ENCODE measurements at places on chromosomes 7 and 10.

- H3K27ac ChIP-seq: no peak overlapping the region
- no peak overlapping the region for H3K4me3 ChIP-seq
- DNase-seq: no peak
These were observed 135.4 kb upstream of the SEMA3D start for GRCh38 chr7:85322252-85322651.

DNA sequence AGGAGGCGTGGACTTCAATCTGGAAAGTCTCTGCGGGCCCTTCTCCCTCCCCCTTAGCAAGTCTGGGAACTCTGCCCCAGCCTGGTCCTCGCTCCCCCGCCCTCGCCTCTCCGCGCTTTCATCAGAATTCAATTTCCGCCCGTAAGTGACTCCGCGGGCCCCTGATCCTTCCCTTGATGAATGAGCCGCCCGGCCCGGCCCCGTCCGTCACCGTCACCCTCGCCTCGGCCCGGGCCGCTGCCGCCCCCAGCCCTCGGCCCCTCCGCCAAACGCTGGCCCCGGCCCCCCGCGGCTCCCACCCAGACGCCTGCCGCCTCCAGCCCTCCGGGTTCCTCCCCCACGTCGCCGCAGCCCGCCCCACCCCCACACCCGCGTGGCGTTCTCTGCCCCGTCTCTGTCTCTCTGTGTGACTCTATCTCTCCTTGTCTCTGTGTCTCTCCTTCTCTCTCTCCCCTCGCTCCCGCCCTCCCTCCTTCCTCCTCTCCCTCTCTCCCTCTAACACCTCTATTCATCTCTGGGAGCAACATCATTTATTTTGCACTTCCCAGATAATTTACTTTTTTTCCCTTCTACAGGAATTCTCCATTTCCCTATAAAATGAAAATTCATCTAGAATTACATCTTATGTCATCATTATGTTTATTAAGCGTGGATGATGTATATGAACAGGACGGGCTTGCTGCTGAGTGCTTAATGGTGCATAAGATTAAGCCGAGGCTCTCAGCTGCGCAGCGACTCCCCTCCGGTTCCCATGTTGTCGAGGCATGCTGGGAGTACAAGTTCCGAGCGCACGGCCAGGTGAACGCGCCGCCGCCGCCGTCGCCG, 91.2 kb upstream of the PAX2 start:
- no peak for DNase-seq
- H3K27me3 ChIP-seq: peaks cover 71% of the 10 kb centered on the region
- peaks cover 9% of the 10 kb centered on the region for H3K4me1 ChIP-seq
- H3K27ac ChIP-seq: no peak overlapping the region
- H3K4me3 ChIP-seq: peak overlapping the region; percentile 35

DNA sequence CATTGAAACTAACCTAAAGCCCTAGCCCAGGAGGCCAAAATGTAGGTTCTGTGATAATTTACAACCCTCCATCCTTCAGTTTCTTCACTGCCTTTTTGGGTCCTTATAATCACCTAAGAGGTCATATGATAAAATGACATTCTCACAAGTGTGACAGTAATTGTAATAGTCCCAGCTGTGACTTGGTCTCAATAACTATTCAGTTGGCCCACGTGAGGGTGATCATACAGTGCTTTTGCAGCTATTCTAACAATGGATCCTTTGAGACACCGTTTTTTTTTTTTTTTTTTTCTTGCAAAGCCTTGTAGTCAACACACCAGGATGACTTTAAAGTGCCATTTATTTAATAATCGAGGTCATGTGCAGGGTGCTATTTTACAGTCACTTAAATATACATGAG, 760.0 kb downstream of the PHTF2 start:
- no peaks in the 10 kb centered on the region for H3K36me3 ChIP-seq
- no peaks in the 10 kb centered on the region for H3K27me3 ChIP-seq
- peaks cover 4% of the 10 kb centered on the region for H3K4me1 ChIP-seq
- H3K4me3 ChIP-seq: no peak overlapping the region
- no peak overlapping the region for H3K27ac ChIP-seq

GRCh38 chr7:95686109-95686508, 86.2 kb upstream of the DYNC1I1 start:
- H3K36me3 ChIP-seq: no peaks in the 10 kb centered on the region
- H3K27me3 ChIP-seq: no peaks in the 10 kb centered on the region
- DNase-seq: peak; percentile 14
- no peak overlapping the region for H3K27ac ChIP-seq

GRCh38 chr7:150317748-150318444, 5.3 kb upstream of the LRRC61 start:
- no peak overlapping the region for H3K4me3 ChIP-seq
- H3K4me1 ChIP-seq: no peaks in the 10 kb centered on the region
- no peaks in the 10 kb centered on the region for H3K36me3 ChIP-seq
- H3K27ac ChIP-seq: no peak overlapping the region
- no peaks in the 10 kb centered on the region for H3K27me3 ChIP-seq

- DNase-seq: no peak
- H3K27me3 ChIP-seq: no peaks in the 10 kb centered on the region
- H3K36me3 ChIP-seq: no peaks in the 10 kb centered on the region
- peaks cover 1% of the 10 kb centered on the region for H3K4me1 ChIP-seq
- no peak overlapping the region for H3K4me3 ChIP-seq
- H3K27ac ChIP-seq: no peak overlapping the region
These were observed 179.8 kb upstream of the CSTF2T start for GRCh38 chr10:51879238-51879637.

- no peak overlapping the region for H3K27ac ChIP-seq
- H3K36me3 ChIP-seq: no peaks in the 10 kb centered on the region
- DNase-seq: no peak
- H3K4me1 ChIP-seq: no peaks in the 10 kb centered on the region
- no peaks in the 10 kb centered on the region for H3K27me3 ChIP-seq
- no peak overlapping the region for H3K4me3 ChIP-seq
These were observed 21.7 kb upstream of the PRSS58 start for GRCh38 chr7:142279601-142280000.

- H3K4me3 ChIP-seq: no peak overlapping the region
- H3K27me3 ChIP-seq: no peaks in the 10 kb centered on the region
- no peak for DNase-seq
- H3K36me3 ChIP-seq: peaks cover 28% of the 10 kb centered on the region
- H3K27ac ChIP-seq: no peak overlapping the region
These were observed 165.8 kb upstream of the IMMP2L start for GRCh38 chr7:111727905-111728634.

- no peaks in the 10 kb centered on the region for H3K27me3 ChIP-seq
- H3K4me3 ChIP-seq: no peak overlapping the region
- DNase-seq: no peak
- no peaks in the 10 kb centered on the region for H3K4me1 ChIP-seq
These were observed 40.4 kb upstream of the MPP7 start for GRCh38 chr10:28343252-28343651.

- no peak overlapping the region for H3K4me3 ChIP-seq
- no peak for DNase-seq
- H3K27ac ChIP-seq: no peak overlapping the region
These were observed 46.2 kb downstream of the SEM1 start for GRCh38 chr7:96663457-96663856.

DNA sequence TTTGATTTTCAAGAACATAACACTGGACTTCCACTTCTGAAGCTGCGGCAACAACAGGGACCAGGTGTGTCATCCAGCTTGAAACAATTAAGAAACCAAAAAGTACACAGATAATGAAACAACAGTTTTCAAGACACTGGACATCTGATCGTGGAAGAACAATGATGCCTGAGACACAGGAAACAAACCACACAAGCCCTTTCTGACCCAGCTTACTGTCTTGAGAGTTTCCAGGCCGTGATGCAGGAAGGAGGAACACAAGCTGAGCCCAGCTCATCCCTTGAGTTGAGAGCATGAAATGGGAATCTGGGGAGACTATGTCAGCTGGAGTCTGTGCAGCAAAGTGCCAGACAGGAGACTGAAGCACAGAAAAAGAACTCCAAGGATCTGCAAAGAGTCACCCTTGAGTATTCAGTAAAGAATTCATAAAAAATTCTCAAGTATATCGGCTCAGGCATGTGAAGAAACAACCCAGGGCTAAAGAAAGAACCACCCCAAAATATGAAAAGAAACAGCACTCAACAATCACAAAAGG, 91.6 kb downstream of the RNF32 start:
- peaks cover 4% of the 10 kb centered on the region for H3K36me3 ChIP-seq
- H3K4me3 ChIP-seq: no peak overlapping the region
- DNase-seq: no peak
- H3K4me1 ChIP-seq: no peaks in the 10 kb centered on the region
- no peaks in the 10 kb centered on the region for H3K27me3 ChIP-seq

- H3K4me1 ChIP-seq: peaks cover 3% of the 10 kb centered on the region
- DNase-seq: peak; percentile 27
- H3K36me3 ChIP-seq: peaks cover 13% of the 10 kb centered on the region
- no peak overlapping the region for H3K4me3 ChIP-seq
- H3K27ac ChIP-seq: no peak overlapping the region
These were observed 95.2 kb downstream of the CLEC2L start for GRCh38 chr7:139618482-139619366.

GRCh38 chr7:24888653-24889052, 91.3 kb downstream of the OSBPL3 start:
- no peak for DNase-seq
- peaks cover 7% of the 10 kb centered on the region for H3K4me1 ChIP-seq
- peaks cover 51% of the 10 kb centered on the region for H3K36me3 ChIP-seq

- no peak overlapping the region for H3K27ac ChIP-seq
- H3K27me3 ChIP-seq: no peaks in the 10 kb centered on the region
- DNase-seq: no peak
- peaks cover 4% of the 10 kb centered on the region for H3K4me1 ChIP-seq
These were observed 243.9 kb downstream of the GLRX3 start for GRCh38 chr10:130380056-130380455.

- no peak overlapping the region for H3K27ac ChIP-seq
- H3K4me3 ChIP-seq: no peak overlapping the region
- no peak for DNase-seq
- no peaks in the 10 kb centered on the region for H3K4me1 ChIP-seq
- H3K27me3 ChIP-seq: no peaks in the 10 kb centered on the region
- no peaks in the 10 kb centered on the region for H3K36me3 ChIP-seq
These were observed 291.7 kb downstream of the THSD7A start for GRCh38 chr7:11540271-11540761.

DNA sequence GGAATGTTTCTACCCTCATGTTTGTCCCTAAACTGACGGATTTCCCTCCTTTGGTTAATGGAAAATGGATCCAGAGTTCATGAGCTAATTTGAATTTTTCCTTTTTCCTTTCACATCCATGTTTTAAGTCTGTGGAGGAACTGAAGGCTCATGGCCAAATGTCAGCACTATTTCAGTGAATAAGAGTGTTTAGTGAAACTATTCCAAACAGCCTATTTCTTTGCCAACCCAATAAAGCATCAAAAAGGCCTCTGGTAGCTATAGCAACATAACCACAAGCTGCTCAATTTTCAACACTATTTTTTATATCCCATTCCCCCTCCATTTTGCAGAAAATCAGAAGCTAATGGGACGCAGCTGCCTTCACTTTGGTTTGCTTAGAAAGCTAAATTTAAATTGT, 1454.1 kb downstream of the GATA3 start:
- DNase-seq: no peak
- H3K4me1 ChIP-seq: no peaks in the 10 kb centered on the region
- H3K36me3 ChIP-seq: no peaks in the 10 kb centered on the region
- no peak overlapping the region for H3K4me3 ChIP-seq
- no peaks in the 10 kb centered on the region for H3K27me3 ChIP-seq
- no peak overlapping the region for H3K27ac ChIP-seq

DNA sequence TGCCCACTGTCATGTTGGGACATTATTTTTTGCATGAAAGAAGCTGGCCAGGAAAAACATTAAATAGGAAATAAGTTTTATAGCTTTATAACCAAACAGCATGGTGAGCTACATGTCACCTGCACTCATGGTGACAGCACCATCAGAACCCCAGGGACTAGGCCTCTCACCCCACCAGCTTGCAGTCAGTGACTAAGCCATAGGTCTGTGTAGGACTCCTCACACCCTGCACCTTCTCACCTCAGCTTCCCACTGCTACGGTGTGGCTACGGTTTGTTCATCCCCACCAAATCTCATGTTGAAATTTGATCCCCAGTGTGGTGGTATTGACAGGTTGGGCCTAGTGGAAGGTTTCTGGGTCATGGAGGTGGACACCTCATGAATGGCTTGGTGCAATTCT, 161.3 kb upstream of the VIPR2 start:
- no peaks in the 10 kb centered on the region for H3K27me3 ChIP-seq
- H3K36me3 ChIP-seq: no peaks in the 10 kb centered on the region
- no peak for DNase-seq
- no peak overlapping the region for H3K27ac ChIP-seq
- no peaks in the 10 kb centered on the region for H3K4me1 ChIP-seq
- no peak overlapping the region for H3K4me3 ChIP-seq

GRCh38 chr10:12431151-12432101, 82.1 kb downstream of the CAMK1D start:
- H3K27me3 ChIP-seq: no peaks in the 10 kb centered on the region
- H3K36me3 ChIP-seq: no peaks in the 10 kb centered on the region
- H3K4me3 ChIP-seq: no peak overlapping the region
- H3K4me1 ChIP-seq: peaks cover 3% of the 10 kb centered on the region

- no peaks in the 10 kb centered on the region for H3K36me3 ChIP-seq
- no peak for DNase-seq
- H3K4me1 ChIP-seq: no peaks in the 10 kb centered on the region
- no peaks in the 10 kb centered on the region for H3K27me3 ChIP-seq
- no peak overlapping the region for H3K4me3 ChIP-seq
- no peak overlapping the region for H3K27ac ChIP-seq
These were observed 33.9 kb downstream of the PTER start for GRCh38 chr10:16470747-16471146.

- H3K27ac ChIP-seq: peak overlapping the region; percentile 79
- peak overlapping the region; percentile 91 for H3K4me3 ChIP-seq
- no peaks in the 10 kb centered on the region for H3K36me3 ChIP-seq
These were observed 634 bp downstream of the EZH2 start for GRCh38 chr7:148883266-148884048.

DNA sequence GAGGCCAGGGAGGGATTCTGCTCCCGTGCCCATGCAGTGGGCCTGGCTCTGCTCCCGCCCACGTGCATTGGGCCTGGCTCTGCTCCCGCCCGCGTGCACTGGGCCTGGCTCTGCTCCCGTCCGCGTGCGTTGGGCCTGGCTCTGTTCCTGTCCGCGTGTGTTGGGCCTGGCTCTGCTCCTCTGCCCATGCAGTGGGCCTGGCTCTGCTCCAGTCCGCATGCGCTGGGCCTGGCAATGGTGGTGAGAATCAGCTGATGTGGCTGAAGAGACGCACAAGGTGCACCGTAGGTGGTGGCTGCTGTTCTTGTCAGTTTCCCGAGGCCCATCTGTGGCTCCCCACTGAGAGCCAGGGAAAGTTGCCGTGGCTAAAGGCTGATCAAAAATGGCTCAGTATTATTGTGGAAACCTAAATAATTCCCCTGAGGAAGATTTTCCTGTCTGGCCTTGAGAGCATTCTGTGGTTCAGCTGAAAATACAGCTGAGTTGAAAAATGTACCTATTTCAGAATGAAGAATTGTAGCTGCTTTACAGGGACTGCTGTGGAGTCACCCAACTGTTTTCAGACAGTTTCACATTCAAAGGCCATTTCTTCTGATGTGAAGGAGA, 572.4 kb downstream of the GLRX3 start:
- H3K27me3 ChIP-seq: no peaks in the 10 kb centered on the region
- H3K27ac ChIP-seq: no peak overlapping the region
- no peak for DNase-seq
- no peaks in the 10 kb centered on the region for H3K4me1 ChIP-seq

- no peak overlapping the region for H3K27ac ChIP-seq
- H3K4me3 ChIP-seq: no peak overlapping the region
- peaks cover 7% of the 10 kb centered on the region for H3K4me1 ChIP-seq
- peaks cover 2% of the 10 kb centered on the region for H3K36me3 ChIP-seq
These were observed 77.0 kb downstream of the AASS start for GRCh38 chr7:122067077-122067476.

GRCh38 chr10:91953600-91954160, 30.1 kb downstream of the BTAF1 start:
- peak overlapping the region; percentile 12 for H3K27ac ChIP-seq
- no peaks in the 10 kb centered on the region for H3K4me1 ChIP-seq
- no peak overlapping the region for H3K4me3 ChIP-seq
- no peaks in the 10 kb centered on the region for H3K27me3 ChIP-seq
- peak; percentile 3 for DNase-seq

- no peak overlapping the region for H3K27ac ChIP-seq
- no peaks in the 10 kb centered on the region for H3K4me1 ChIP-seq
These were observed 62.0 kb upstream of the NAMPT start for GRCh38 chr7:106346678-106347217.
